Activated CD4-positive, alpha-beta T cell treated with anti-CD3 and anti-CD28 coated beads, Interleukin-2, amount 50 U/mL, for 4 hours (primary cell): ENCODE measurements at places on chromosomes 11 and 22.
A peak's percentile ranks its signal among the peaks of the same experiment; 100 is the strongest.

DNA sequence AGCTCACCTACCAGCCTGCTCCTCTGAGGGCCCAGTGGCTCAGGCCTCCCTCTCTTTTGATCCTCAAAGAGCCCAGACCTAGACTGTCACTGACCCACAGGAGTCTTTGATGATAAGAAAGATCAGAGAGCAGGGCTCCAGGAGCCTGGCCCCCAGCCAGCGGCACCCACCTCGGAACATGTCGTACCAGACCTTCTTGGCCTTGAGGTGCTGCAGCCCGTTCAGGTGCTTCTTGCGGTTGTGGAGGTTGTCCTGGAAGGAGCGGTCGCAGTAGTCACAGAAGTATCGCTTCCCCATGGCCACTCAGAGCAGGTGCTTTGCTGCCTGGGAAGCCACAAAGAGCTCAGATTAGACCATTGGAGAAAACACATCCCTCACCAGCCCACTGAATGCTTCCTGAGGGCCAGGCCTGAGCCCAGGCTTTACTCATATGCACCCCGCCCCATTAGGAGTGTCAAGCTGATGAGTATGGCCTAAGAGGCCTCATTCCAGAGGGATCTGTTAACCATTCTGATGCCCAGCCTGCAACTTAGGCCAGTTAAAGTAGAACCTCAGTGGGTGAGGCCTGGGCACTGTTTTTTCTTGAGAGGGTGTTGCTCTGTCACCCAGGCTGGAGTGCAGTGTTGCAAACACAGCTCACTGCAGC lies 18.4 kb downstream of the ZMAT5 start:
- DNase-seq = no peak

DNA sequence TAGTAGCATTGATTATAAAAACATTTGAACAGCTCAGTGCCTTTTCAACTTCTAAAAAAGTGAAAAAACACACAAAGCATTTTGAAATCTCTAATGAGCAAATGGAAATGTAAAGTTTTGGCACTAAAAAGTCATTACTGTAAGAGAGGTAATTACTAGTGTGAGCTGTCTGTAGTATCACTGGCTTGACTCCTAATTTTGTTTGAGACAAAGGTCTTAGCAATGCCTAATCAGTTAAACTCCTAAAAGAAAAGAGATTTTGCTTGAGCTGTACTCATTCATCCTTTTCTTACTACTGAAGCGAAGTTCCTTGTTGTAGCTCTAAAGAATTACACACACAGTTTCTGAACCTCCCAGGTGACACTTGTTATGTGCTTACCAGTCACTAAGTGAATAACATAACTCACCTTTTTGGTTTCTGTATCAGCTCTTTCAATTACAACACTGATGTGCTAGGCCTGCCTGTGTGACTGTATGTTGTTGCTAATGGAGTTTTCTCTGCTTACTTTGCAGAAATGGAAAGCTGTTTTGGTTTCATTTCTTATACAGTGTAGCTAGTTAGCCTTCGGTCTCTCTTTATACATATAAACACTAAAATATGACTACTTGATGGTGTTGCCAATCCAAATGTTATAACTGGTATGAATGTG lies 924.4 kb upstream of the TENM4 start:
- DNase-seq = no peak

- DNase-seq = no peak
These were observed 15.2 kb downstream of the ATXN10 start for GRCh38 chr22:45686836-45687235.

DNA sequence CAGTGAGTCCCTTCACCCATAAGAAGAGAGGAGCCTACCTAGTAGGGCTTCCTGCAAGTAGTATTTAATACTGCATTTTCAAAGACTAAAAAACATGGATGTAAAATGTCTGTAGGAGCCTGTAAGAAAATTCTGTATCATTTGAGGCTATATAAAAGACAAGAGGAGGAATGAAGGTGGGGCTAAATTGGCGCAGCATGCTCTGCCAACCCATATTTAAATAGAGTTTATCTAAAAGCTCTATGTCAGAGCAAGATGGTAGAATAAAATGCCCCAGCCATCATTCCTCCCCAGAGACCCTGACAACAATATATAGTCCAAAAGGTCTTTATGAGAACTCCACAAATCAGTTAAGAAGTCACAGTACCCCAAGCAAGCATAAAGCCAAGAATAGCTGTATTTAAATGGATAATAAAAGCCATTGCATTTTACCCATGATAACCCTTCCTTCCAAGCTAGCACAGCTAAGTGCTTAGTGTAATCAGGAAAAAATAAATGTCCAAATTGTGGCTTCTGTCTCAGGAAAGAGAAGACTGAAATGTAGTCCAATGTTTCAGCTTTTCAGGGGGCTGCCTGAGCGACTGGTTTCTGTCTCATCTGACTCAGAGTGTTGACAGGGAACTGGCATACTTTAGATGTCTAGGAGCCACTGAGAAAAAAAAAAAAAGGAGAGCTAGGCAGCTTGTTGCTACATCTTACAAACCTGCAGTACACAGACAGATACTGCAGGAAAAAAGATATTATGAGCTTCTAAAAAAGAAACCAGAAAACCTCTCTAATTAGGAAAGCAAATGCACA lies 258.6 kb downstream of the METTL15 start:
- no peak for DNase-seq

DNA sequence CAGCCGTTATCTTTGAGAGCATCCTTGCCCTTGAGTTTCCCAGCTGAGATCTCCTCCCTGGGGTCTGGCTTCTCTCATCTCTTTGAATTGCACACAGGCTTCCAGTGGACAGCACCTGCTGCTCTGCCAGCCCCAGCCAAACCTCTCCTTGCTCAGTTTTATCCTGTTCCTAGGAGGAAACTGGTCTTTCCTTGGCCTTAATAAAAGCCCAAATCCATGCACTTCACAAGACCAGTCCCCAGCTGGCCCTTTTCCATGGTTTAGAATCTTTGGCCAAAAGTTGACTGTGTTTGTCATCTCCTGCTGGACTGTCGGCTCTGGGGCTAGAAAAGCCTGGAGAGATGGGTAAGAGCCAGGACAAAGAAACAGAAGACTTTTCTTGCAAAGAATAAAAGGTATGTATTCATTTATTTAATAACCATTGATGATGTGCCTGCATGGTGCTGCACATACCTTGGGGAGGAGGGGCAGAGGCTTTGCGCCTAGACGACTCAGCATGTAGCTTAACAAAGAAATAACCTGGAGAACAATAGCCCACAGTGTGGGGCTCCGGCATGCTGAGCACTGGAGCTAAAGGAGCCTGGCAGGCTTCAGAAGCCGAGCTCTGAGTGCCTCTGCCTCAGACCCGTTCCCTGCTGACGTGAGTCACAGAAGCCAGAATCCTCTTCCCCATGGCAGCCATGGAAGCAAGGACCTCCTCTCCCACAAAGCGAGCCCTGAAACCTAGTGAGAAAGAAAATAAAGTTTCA lies 319.3 kb upstream of the B3GAT1 start:
- DNase-seq = no peak

GRCh38 chr11:125348674-125349309 lies 147.3 kb downstream of the FEZ1 start:
- DNase-seq = peak; percentile 10

DNA sequence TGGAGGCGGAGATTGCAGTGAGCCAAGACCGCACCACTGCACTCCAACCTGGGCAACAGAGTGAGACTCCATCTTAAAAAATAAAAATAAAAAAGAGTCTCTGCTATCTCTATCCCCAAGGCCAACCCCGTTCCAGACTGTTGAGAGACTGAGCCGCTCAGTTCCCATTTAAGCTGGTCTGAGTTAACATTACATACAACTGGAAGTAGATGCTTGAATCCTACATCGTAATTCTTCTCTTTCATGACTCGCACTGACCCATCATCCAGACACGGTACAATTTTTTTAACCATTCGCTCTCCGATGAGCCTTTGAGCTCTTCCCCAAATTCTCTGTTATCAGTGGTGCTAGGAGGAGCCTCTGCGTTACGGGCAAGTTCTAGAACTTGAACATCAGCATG lies 4.9 kb upstream of the CYTH4 start:
- no peak for DNase-seq

- DNase-seq = no peak
These were observed 25.9 kb upstream of the WNT7B start for GRCh38 chr22:46002757-46003270.

DNA sequence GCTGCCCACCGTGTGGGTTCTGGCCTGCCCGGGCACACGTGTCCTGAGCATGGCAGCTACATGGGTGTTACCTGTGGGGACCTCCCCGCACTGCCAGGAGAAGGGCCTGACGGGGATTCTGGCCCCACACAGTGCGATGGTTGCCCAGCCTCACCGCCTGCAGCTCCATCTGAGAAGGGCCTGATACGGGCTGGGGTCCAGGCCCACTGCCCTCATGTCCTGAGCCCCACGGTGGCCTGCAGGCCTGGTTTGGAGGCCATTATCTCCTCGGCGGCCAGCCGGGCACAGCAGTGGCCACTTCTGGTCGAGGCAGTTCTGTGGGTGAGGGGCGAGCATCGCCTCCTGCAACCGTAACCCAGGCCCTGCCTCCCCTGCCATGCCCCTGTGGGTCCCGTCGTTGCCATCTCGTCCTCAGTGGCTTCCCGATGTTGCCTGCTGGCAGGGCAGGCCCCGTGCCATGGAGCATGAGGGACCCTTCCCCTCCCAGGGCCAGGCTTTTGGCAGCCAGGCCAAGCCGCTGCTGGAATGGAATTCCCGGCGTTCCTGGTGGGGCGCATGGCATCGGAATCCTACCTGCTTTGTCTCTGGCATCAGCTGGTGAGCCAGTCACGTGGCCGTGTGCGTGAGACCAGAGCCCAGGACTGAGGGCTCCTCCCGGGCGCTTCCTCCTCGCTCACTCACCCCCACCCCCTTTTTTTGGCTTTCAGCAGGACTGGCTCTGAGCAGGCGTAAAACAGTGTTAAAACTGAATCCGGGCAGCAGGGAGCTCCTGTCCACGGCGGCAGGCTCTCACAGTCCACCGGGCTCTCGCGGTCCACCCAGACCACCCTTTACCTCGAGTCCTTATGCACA lies 71.9 kb upstream of the PPARA start:
- no peak for DNase-seq
